ENCODE measurements at places on chromosomes 13 and 19.

GRCh38 chr13:45325806-45326205 is 15.2 kb downstream of the TPT1 start:
- no peak for DNase-seq

DNA sequence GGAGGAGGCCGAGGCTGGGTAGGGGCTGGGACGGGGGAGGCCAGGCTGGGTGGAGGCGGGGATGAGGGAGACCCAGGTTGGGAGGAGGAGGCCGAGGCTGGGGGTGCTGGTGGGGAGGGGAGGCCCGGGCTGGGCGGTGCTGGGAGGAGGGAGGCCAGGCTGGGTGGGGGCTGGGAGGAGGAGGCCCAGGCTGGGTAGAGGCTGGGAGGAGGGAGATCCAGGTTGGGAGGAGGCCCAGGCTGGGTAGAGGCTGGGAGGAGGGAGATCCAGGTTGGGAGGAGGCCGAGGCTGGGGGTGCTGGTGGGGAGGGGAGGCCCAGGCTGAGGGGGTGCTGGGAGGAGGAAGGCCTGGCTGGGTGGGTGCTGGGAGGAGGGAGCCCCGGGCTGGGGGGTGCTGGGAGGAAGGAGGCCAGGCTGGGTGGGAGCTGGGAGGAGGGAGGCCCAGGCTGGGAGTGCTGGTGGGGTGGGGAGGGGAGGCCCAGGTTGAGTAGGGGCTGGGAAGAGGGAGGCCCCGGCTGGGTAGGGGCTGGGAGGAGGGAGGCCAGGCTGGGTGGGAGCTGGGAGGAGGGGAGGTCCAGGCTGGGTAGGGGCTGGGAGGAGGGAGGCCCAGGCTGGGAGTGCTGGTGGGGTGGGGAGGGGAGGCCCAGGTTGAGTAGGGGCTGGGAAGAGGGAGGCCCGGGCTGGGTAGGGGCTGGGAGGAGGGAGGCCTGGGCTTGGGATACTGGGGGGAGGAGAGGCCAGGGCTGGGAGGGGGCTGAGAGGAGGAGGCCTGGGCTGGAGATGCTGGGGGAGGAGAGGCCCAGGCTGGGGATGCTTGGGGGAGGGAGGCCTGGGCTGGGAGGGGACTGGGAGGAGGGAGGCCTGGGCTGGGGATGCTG is 10.7 kb downstream of the TPGS1 start:
- DNase-seq: no peak

GRCh38 chr19:30799865-30800755 is 427.9 kb downstream of the ZNF536 start:
- no peak for DNase-seq

- no peak for DNase-seq
Observed at GRCh38 chr13:19668778-19669177, 35.3 kb downstream of the MPHOSPH8 start.

DNA sequence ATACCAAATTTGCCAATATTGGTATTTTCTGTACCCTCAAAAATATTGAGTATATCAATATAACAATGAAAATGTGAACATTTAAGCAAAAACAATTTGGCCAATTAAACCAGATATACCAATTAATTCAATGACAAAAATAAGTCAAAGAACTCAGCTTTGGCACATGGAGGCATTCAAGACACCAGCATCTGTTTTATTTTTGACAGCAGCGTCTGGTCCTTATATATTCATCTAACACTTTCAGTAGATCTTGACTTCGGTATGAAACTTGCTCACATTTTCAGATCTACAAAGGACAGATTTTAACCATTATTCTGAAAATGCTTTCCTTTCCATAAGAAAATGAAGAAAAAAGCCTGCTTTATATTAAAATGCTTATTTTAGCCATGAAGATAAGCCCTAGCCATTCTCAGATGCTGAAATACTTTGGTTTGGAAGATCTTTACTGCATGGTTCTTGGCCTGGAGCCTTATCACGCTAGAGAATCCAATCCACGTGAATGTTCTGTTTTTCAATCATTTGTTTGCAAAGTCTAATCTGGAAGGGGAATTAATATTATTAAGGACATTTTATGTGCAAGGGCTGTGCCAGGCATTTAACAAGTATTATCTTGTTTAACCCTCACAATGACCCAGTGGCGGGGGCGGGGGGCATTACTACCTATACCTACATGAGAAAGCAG is 132.2 kb downstream of the DLEU7 start:
- DNase-seq: no peak

GRCh38 chr13:25584087-25584486 is 212.3 kb downstream of the ATP8A2 start:
- DNase-seq: no peak

DNA sequence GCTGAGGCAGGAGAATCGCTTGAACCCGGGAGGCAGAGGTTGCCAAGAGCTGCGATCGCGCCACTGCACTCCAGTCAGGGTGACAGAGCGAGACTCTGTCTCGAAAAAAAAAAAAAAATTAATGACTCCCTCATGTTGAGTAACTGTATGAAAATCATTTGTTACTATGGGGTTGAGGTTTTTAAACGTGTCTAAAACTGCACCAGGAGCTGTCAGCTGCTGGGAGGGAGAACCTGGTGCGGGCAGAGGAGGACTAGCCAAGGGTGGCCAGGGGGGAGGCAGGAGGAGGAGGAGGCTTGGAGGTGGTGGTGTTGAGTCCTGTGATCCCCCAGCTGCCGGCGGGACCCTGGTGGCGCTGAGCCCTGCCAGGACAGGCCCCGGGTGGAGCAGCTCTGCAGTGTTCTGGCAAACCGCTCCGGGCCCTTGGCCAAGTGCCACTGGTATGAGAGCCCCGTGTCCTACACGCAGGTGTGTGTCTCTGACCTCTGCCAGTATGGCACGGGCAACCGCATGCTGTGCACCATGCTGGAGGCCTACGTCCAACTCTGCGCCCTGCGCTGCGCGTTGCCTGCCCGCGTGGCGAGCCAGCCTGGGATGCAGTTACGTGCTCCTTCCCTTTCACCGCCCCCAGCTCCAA is 17.1 kb upstream of the FXYD3 start:
- DNase-seq: no peak

- peak; percentile 29 for DNase-seq
Observed at GRCh38 chr19:13952931-13953531, 722 bp downstream of the DCAF15 start.

DNA sequence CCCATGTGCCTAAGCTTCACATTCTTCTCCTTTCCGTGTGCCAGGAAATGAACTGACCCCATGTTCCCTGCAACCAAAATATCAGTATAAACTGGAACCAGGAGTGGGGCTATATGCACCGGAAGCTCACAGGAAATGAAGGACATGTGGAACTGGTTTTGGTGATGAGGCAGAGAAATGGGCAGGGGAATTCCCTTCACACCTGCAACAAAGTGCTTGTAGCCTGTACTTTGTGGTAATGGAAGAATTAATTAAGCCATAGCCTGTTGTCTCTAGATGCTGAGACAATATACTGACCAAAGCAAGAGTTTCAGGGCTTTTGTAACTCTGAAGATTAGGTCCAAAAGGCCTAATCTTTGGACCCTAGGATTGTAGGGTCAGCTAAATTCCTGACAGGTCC is 15.5 kb upstream of the UGGT2 start:
- DNase-seq: no peak

- peak; percentile 54 for DNase-seq
Observed at GRCh38 chr19:58229255-58229639, 533 bp downstream of the ZNF544 start.

DNA sequence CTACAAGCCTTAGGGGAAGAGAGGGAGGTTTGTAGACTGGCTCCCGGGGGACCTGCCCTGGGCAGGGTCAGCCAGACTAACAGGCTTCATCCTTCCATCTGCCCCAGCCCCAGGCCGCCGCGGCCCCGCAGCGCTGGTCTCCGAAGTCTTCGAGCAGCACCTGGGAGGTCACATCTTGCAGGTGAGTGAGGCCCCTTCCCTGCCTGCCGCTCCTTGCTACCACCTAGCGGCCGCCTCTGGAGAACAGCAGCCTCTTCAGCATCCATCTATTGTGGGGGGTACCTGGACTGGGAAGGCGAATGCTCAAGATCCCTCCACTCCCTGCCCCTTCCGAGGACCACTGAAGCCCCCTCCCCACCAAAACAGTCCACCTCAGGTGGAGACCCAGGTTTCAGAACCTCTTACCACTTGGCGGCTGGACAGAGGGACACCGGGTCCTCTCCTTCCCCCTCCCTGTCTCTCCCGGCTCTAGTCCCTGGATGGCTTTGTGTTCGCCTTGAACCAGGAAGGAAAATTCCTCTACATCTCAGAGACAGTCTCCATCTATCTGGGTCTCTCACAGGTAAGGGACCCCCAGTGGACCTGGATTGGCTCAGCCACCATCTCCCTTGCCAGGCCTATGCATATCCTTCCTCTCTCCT is 12.7 kb downstream of the NPAS1 start:
- no peak for DNase-seq

GRCh38 chr19:46660008-46660517 is 919 bp downstream of the DACT3 start:
- DNase-seq: no peak

DNA sequence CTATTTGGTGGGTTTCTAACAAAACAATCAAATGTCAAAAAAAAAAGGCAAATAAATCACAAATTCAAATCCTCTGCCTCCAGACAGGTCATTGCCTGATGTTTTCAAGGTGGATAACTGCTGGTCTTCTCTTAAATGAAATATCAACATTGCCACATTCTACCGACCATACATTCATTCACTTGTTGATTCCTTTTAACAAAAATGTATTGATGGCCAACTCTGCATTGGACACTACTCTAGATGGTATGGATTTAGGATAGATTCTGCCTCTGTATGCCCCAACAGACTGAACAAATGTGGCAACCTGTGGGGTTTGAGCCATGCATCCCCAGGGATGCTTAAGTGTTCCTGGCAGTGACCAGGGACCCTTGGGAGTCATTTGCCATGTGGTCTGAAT is 87.6 kb upstream of the STK24 start:
- DNase-seq: no peak

DNA sequence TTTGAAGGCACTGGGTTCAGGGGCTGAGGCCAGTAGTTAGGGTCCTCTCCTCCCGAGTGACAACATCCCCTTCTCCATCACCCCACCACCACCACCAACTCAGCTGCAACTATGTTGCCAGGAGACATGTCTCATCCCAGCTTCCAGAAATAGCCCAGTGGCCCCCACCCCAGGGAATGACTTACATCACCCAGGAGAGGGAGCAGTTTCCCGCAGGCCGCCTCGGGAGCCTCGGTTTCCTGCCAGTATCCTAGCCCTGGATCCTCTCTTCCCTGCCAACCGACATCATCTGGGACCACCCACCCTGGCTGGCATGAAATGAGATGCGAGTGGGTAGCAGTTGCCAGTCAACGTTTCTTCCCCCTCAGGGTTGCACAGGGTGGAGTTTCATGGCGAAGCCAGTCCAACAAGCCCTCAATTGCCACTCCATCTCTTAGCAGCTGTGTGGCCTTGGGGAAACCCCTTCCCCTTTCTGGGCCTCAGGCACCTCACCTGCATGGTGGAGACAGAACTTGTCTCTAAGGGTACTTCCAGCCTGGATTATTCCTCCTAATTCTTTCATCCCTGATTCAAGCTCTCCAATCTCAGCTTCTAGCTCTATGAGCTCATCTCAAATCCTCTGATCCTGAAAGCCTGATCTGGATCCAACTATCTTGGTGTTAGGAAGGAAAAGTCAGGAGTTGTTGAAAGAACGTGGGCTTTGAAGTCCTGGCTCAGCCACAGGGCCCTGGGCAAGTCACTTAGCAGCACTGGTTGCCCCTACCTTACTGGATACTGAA is 3.9 kb upstream of the GSK3A start:
- DNase-seq: peak; percentile 16

DNA sequence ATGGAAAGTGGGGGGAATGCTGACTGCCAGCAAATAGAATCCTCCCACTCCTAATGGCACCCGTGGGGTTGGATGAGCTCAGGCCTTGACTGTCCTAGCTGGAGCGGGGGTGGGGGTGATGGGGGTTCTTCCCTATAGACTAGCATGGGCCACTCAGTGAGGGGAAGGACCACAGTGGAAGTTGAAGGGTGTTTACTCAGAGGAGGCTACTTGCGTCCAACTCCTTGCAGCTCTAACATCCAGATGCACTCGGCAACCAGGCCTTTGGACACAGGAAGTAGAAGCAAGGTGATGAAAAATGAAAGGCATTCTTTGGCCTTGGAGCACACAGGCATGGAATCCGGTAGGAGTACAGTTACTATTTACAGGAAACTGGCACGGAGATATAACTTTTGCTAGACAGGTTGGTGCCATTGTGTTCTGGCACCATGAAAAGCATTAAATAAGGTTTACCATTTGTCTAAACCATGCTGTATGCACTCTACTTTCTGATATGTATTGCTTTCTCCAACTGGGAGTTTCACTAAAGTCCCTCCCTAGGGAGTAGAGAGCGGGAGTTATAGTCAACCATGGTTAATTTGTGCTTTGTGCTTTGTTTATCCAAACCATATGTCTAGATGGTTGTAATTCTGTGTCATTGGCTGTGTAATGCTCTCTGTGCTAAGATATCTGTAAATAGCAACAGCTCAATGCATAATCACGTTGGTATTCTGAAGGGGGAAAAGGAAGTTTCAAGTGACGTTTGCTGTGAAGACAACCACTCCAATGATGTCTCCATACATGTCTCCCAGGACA is 125.3 kb downstream of the TSHZ3 start:
- no peak for DNase-seq

GRCh38 chr13:33761740-33762139 is 56.2 kb upstream of the RFC3 start:
- DNase-seq: no peak

- peak; percentile 47 for DNase-seq
Observed at GRCh38 chr19:17469481-17470067, 750 bp upstream of the SLC27A1 start.
